ENCODE measurements at places on chromosomes 3 and 15.
A peak's percentile ranks its signal among the peaks of the same experiment; 100 is the strongest.

DNA sequence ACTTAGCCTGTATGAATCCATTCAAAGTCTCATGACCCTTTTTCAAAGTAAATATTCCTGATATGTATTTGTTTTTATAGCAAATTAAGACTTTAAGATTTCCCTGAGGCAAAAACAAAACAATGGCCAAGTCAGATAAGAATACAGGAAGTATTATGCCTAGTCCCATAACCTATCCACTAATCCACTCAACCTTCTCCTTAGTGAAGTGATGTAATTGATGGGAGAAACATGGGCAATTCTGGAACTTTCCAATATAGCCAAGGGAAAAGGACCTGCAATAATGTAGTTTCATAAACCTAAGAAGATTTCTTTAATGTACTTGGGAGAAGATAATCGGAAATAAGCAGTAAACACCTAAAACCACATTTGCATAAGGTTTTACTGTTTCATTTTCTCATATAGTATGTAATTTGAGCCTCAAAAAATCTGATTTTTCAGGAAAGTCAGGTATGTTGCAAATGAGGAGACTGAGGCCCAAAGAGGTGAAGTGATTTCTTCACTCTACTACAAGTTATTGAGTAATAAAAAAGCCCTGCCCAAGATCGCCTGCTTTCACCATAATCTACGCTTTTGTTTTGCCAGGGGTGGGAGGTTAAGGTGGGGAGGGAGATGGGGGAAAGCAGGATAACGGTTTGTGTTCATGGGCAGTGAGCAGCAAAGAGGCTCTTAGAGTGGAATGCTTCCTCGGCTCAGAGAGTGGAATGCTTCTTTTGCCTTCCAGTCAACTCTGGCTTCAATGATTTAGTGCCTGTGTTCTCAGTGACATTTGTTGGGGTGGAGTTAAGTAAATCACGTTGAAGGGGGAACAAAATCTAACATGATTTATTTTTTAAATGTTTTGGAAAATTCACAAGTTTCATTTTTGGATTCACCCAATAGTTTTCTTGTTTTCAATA, 95.0 kb upstream of the FNDC3B start:
- DNase-seq = no peak

- no peak for DNase-seq
Observed at GRCh38 chr3:34200576-34200975, 402.1 kb downstream of the PDCD6IP start.

GRCh38 chr3:138400651-138401070, 33.8 kb upstream of the ESYT3 start:
- DNase-seq = peak; percentile 16

DNA sequence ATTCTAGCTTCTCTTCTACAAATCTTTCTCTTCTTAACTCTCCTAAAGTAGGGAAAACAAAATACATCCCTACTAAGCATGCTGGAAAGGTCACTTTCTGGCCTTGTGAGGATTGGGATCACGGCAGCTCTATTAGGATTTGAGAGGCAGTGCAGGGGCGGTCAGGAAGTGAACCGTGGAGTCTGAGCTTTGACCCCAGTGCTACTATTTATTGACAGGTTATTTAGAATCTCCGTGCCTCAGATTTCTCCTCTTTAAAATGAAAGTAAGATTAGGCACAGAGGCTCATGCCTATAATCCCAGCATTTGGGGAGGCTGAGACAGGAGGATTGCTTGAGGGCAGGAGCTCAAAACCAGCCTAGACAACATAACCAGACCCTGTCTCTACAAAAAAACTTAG, 42.0 kb upstream of the CHRM5 start:
- DNase-seq = no peak

DNA sequence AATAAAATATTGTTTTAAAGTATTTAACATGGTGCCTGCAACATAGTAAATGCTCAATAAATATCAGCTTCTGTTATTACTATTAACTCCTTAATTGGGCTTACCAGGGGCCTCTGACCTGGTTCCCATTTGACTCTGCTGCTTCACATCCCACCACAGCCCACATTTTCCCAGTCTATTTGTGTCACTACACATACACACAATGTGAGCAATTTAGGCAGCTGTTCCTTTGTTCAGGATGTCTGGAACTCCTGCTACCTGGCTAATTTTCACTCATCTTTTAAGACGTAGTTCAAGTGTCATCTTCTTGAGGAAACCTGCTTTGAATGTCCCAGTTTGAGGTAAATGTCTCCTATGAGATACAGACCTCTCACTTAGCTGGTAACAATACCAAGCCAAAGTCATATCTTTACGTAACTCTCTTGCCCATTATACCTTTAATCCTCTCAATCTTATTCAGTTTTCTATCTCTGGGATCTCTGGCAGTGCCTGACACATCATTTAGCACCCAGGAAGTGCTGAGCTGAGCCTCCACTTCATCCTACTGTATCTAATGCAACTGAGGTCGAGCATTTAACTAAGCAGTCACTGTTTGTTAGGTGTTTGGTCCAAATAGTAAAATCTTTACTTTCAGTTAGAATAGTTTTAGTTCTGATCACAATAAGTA, 4.4 kb downstream of the TGFBR2 start:
- no peak for DNase-seq

DNA sequence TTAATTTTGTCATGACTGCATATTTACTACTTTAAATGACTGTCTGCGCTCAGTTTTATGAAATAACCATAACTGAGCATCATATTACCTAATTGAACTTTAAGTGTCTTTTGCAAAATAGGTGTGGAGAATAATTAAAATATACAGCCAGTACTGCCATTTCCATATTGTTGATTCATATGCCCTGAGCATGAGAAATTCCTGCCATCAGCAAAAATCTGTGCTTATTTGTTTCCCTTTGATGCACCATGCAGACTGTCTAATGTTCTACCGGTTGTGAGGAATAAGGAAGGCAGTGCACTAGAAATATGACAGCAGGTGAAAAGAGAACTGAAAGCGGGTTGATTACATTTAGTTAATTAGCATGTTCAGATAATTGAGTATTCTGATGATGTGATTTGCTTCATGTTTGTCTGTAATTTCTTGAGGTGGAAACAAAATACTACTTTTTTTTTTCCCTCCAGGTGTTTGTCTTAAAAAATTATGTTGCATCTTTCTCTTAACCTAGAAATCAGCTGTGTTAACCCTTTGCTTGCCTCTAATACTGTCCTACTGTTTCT, 229.4 kb upstream of the AZI2 start:
- no peak for DNase-seq

- DNase-seq = no peak
Observed at GRCh38 chr3:36058404-36059030, 321.8 kb upstream of the STAC start.

Measured in hypothalamus (tissue), 51 donors.